ENCODE measurements at places on chromosomes 12 and 14.

GRCh38 chr12:30308010-30308717 lies 387.5 kb downstream of the IPO8 start:
- no peak for DNase-seq

GRCh38 chr14:66231820-66232219 lies 254.4 kb upstream of the CCDC196 start:
- no peak for DNase-seq

- DNase-seq: no peak
Measured at GRCh38 chr12:39007619-39008018, 102.2 kb upstream of the CPNE8 start.

GRCh38 chr12:131564845-131565244 lies 146.0 kb upstream of the SFSWAP start:
- DNase-seq: no peak

DNA sequence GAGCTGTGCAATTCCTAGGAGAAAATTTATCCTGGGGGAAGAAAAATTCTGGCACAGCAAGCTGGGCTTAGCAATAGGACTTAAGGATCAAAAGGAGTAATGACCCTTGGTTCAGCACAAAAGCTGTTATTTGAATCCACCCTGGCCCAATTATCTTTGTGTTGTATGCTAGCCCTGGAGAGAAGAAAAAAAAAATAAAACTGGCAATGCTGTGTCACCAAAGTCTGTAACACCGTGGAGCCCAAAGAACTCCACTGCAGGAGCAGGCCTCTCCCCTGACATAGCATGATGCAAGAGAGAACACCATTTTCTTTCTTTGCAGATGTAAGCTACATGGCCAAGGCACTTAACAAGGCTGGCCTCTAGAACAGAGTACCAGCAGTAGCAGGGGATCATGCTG lies 63.0 kb upstream of the ARHGAP5 start:
- no peak for DNase-seq

GRCh38 chr14:35261774-35262173 lies 30.4 kb upstream of the PSMA6 start:
- no peak for DNase-seq

GRCh38 chr12:132310181-132311040 lies 19.0 kb downstream of the GALNT9 start:
- no peak for DNase-seq

DNA sequence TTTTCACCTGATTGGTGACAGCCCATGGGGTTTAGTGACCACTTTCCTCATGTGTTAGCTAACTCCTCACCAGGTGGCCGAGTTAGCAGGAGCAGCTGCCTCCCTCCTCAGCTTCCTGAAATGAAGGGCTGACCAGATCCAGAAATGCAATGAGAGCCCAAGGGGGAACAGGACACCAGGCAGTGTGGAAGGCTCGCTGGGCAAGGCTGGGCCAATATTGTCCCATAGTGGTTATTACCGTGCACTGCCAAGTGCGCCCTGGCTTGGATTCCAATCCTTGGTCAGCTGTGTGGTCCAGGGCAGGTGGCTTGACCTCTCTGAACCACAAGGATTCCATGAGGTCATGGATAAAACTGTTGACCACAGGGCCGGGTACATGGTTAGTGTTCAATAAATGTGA lies 3.6 kb upstream of the HSPB8 start:
- no peak for DNase-seq

DNA sequence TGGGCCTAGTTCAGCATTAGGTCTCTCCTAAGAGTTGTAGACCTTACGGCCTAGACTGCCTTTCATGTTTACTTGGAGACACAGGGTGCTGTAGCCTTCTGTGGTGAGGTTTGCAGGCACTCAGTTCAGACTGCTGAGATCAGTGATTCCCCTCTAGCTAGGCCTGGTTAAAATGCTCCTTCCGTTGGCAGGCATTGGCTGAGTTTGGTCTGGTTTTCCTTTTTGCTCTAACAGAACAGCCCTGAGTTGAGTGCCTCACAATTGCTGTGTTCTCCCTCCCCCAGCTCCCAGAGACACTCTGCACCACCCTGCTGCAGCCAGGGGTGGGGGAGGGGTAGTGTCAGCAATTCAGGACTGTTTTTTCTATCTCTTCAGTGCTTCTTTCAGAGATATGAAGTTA lies 178.9 kb upstream of the DYRK2 start:
- no peak for DNase-seq

DNA sequence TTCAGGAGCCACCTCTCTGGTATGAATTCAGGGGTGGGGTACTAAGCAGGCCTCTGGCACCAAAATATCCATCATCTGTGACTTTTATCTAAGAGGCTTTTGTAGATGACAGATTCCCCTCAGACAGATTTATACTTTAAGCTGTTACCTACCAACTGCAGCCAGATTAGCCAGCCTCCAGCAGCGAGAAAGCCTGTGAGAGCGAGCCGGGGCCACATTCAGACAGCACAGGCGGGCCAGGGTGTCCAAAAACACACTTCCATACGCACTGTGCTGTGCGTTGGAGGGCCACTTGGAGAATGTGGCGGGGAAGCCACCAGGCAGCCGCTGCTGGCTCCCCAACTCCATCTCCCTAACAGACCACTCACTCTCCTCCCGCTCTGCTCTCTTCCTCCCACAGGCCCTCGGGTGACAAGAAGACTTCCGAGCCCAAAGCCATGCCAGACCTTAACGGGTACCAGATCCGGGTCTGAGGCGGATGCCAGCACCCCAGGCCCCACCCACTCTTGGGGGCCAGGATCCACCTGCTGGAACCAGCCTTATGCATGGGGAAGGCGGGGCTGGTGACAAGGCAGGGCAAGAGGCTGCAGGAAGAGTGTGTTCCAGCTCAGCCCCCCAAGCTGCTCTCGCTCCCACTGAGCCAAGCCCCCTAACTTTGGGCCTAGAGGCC lies 17.4 kb downstream of the VASH1 start:
- no peak for DNase-seq

DNA sequence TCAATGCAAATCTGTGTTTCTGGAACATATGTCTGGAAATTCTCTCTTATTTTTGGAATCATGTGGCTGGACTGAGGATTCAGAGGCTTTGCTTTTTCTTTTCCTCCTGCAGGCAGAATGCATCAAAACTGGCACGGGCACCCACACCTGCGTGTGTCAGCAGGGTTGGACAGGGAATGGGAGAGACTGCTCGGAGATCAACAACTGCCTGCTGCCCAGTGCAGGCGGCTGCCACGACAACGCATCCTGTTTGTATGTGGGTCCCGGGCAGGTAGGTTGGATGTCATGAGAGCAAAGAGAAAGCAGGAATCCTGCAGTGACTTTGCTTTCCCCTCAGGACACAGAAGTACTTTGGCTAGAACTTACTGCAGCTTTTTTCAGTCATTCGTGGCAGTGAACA lies 90.3 kb downstream of the STAB2 start:
- no peak for DNase-seq

DNA sequence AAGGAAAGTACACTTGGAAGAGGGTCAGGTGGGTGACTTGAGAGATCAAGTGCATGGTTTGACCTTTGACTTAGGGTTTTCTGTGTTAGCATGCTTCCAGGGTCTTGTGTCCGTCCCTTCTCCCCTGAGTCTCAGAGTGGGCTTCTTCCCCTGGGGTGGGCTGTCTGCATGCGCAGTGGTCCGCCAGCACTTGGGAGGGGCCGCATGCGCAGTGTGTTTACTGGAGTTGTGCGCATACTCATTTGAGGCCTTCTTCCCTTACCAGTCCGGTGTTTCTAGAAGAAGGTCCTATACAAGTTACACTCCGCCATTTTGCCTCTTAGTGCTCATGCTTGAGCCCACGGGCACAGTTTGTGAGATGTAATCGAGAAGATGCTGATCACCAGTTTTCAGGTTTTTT lies 58.5 kb downstream of the RIN3 start:
- DNase-seq: no peak

- no peak for DNase-seq
Measured at GRCh38 chr12:43945983-43946382, 110.1 kb downstream of the TMEM117 start.

- no peak for DNase-seq
Measured at GRCh38 chr12:8546591-8546990, 5.9 kb upstream of the CLEC4E start.

GRCh38 chr12:63457857-63458256 lies 210.4 kb downstream of the DPY19L2 start:
- DNase-seq: no peak

DNA sequence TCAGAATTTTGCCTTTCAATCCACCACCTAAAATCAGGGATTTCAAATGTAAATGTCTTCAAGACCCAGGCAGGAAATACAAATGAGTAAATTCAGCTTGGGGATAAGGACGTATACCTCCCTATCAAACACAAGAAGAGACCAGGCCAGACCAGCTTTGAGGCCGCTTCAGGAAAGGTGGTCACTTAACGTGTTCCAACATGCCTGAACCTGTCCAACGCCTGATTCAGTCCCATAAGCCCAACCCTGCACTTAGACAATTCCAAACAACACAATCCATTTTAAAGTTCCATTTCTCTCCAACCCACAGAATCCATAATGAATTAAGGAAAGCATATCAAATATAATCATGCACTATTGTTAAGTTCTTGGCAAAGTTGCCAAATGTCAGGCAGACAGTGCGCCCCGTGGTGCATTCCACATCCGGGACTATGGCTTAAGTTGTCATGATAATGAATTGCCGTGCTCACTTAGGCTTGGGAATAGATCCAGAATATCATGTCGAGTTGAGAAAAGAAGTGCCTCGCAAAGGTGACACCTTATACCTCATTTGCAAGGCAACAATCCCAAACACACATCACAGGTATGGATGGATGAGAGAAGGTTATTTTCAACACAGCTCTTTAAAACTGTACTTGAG lies 35.5 kb downstream of the CCDC60 start:
- no peak for DNase-seq

Measured in substantia nigra (tissue), 51 donors.